Nephron progenitor cell (in vitro differentiated cells): ENCODE measurements at places on chromosomes 2 and 18.
A peak's percentile ranks its signal among the peaks of the same experiment; 100 is the strongest.

GRCh38 chr2:240963868-240964703 is 34.3 kb upstream of the SNED1 start:
- DNase-seq, result peak; percentile 3

GRCh38 chr2:45993476-45993991 is 303.7 kb upstream of the EPAS1 start:
- peak; percentile 66 for DNase-seq

- no peak for DNase-seq
Observed at GRCh38 chr2:200252265-200253067, 54.0 kb upstream of the SPATS2L start.

DNA sequence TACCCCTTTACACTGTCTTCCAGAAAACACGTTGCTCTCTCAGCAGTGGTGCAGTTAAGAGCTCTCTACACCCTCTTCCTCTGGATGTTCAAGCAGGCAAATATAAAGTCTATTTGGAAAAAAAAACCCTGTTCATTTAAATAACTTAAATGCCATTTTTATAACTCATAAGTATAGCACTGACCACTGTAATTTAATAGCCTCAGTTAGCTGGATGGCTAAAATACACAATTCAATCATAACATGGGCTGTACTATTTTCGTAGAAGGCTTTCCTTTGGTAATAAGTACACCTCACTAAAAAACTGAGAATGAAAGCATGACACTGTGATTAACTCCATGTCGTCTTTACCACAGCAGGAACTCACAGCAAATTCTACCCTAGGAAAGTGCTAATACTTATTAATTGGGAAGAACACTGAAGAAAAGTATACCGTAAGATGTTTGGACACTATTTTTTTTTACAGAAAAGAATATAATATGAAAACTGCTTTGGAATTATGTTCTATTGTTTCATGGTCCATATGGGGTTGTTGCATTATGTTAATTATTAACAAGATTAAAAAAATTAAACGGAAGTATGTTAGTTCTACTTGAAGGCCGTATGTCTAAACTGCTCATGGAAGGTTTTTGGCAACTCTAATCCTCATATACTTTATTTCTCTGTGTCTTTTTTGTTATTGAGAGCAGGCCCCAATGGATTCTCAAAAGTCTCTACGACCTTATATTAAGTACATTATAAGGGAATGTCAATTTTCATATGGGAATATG is 269.1 kb downstream of the ZNF385B start:
- no peak for DNase-seq

GRCh38 chr2:15158100-15158499 is 403.0 kb downstream of the NBAS start:
- DNase-seq, result peak; percentile 39

DNA sequence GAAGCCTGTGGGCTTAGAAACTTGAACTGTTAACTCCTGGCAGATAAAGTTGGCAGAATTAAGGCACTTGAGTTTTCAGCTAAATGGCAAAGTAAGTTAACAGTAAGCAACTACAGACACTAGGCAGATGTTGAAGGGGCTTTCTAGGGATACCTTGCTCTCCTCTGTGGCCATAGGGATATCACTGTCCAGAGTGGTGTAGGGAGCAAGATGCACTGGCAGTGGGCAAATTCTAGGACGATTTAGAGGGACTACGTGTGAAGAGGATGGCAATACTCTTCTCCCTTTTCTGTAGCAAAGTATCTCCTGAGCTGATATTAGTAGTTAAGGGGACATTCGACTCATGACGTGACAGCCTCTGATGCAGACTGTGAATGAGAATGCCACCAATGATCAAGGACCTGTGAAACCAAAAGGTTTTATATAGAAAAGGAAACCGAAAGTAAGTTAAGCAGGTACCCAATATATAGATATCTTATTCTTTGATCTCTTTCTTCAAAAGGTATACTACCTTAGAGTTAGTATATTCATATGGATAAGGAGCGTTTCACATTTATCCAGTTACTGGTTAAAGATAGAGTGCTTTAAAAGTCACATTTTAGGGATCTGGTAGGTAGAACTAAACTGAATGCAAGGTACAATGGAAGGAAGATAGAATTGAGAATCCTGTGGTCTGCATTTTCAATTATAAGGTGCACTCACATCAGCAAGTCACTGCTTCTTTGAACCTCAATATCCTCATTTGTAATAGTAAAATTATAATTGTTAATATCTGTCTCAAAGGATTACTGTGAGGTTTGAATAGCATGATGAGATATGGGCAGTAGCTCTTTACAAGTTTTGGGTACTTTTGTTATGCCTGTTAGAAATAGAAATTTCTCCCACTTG is 106.4 kb downstream of the KCNH7 start:
- no peak for DNase-seq

DNA sequence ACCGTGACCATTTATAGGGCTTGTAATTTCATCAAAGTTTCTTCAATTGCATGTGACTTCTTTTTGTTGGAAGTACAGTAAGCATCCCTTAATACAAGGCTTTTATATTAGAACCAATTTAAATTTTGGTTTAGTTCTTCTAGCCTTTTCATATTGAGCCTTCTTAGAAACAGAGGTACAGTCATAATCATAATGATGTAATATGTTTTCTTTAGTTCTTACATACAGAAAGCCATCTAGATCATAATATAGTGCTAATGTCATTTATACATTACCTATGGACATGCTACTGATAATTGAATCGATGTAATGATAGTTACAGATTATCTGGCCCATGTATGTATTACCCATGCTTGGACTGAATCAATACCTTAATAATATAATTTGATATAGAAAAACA is 109.9 kb upstream of the OTX1 start:
- no peak for DNase-seq

DNA sequence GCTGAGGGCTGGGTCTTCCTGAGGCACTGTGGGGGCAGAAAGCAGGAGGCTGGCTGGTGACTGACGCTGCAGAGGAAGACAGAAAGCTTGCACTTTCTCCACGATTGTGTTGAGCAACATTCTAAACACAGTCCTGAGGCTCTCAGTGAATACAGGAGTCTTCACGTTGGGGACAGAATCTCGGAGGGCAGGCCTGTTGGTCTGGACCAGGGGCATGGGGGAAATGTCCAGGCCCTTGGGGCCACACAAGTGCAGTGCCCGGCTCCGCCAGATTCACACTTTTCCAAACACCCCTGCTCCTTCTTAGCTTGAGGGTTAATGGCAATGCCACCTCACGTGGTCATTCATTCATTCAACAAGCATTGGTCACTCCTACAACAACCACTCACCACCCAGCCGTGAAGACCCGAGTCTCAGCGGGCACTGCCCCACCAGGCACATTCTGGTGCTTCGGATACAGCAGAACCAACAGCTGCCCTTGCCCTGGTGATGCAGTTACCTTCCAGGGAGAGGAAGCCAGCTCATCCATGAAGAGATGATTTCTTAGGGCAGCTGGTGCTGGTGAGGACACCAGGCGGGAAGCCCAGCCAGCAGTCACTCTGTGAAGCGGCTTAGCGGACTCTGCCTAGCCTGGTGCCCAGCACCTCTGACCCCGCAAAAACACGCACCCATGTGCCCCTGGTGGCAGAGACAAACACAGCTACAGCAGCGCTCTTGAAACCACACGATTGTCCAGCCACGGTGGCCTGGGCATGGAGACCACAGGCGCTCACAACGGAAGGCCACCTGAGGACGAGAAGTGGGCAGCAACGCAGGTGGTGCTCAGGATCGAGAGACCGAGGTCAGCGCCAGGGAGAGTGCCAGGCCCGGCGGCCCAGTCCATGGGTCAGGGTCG is 10.9 kb upstream of the GPC1 start:
- DNase-seq, result no peak

DNA sequence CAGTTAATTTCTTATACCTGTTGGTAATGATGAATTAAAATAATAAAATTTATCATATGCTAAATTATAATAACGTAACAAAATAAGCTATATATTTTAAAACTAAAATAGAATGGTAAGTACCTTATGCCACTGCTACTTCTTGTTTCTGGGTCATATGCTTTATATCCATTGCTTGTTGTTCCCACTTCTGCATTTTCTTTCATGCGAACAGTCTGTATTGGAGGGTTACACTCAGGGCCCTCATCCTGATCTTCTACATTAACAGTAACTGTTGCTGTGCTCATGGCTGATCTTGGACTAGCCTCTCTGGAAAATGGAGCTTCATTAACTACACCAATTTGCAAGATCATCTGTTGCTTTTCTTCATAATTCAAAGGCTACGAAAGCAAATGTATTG is 22.2 kb downstream of the DSC2 start:
- no peak for DNase-seq

DNA sequence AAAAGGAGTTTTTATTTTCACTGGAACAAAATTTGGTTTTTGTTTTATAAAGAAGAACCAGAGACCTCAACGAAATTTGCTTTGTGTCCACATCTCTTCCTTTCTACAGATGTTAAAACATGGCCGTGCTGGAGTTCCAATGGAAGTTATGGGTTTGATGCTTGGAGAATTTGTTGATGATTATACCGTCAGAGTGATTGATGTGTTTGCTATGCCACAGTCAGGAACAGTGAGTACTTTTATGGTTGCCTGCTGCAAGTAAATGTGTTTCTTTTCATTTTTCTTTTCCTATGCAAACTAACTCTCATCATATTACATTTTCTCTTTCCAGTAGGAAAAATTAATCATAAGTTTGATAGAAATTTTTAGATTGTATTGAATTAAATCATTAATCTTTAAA is 48.4 kb upstream of the TBR1 start:
- no peak for DNase-seq

- no peak for DNase-seq
Observed at GRCh38 chr2:5657231-5657630, 35.0 kb upstream of the SOX11 start.

GRCh38 chr2:120344214-120344975 is 1.5 kb upstream of the INHBB start:
- DNase-seq, result peak; percentile 55

DNA sequence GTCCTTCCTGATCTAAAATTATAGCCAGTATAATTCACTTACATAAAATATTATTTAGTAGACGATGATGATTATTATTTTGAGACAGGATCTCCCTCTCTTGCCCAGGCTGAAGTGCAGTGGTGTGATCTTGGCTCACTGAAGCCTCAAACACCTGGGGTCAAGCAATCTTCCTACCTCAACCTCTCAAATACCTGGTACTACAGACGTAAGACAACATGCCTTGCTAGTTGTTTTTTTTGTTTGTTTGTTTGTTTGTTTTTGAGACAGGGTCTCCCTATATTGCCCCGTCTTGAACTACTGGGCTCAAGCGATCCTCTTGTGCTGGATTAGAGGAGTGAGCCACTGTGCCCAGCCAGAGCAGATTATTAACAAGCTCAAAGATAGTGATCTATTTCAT is 399.1 kb upstream of the ZNF804A start:
- DNase-seq, result no peak

DNA sequence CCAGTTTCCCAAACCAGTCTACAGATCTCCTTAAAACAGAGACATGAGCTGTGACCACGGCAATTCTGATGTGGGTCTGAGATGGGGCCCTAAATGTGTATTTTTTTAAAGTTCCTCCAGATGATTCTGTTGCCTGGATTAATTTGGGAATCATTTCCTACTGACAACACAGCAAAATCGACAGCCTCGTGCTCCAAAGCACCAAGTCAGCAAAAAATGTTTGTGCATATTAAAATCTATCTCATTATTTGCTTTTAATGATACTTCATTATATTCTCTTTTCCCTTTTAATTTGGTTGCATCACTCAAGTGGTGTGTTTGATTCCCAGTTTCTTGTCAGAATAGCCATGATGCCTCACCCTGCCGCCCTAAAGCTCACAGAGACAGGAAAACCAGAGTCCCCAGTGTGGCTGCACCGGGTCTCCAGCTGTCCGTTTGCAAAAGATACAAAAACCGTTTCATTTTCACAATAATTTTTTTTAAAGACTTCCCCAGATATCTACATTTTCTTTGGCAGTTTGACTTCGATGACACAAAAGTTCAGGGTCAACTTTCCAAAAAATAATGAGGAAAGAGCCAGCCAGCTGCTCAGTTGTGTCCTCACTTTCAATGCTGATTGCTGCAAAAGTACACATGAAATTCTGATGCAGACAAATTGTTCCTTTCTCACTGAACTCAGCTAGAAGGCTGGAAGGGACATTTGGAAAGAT is 443.2 kb upstream of the ID2 start:
- DNase-seq, result no peak

- no peak for DNase-seq
Observed at GRCh38 chr2:133369901-133370658, 198.2 kb downstream of the NCKAP5 start.

DNA sequence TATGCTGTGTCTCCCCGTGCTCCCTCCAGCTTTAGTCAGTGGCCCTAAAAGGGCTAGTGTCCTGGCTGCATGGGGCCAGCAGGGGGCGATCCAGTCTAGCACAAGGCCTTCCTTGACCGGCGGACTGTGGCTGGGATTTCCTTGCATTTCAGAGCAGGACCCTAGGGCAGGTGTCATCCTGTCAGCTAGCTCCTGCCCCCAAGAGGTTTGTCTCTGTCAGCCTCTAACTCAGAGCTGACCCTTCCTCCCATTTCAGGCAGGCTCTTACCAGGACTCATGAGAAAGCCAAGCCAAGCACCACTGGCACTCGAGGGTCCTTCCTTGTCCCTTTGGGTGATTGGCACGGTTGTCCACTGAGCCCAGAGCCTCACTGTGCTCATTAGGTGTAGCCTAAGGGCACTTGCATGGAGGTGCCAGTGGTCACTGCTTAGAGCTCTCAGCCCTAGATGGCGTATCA is 140.3 kb downstream of the RPIA start:
- DNase-seq, result peak; percentile 22

DNA sequence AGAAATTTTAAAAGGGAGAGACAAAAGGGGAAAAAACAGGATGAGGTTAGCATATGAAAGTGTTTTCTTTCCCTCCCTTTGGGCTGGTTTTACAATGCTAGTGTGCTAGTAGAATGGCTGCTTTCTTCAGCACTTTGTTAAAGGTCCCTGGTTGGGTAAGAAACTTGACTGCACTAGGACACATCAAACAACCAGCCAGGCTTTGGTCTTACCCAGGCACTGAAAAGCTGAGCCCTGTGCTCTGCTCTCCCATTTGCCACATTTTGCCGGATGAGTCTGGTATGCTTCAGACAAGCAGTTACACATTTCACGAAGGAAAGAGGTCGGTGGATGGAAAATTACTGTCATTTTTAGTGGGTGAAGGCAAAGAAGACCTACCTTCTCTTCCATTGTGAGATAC is 242.0 kb downstream of the DPP10 start:
- no peak for DNase-seq

DNA sequence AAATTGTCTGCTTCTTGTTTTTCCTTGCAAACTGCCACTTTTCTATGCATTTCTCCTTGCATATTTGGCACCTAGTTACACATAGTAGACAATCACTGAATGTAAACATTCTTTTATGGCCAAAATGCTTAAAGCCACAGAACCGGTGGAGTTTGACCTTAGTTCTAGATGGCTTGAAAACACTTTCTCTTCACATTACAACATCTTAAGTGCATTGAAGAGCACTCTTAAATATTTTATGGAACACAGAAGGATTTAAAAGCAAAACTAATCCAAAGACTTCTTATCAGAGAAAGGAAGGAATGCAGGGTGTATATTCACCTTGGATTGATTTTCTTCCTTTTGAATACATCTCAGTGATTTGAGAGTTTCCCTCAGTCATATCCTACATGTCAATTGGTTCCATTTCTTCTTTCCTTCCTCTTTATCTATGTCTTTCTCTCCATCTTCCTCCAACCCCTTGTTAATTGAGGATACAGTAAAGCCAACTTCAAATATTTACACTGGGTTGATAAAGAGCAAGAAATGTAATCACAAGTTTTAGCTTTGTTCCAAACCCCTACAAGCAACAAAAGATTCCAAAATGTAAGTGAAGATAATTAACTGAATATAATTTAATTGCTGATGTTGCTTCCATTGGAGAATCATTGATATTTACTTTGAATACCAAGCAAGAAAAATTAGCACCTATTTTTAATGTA is 548.0 kb downstream of the CNTNAP5 start:
- no peak for DNase-seq
